SW 1271 (cell line): ENCODE measurements at places on chromosomes 3 and 15.
A peak's percentile ranks its signal among the peaks of the same experiment; 100 is the strongest.

- DNase-seq: peak; percentile 29
Observed at GRCh38 chr15:58332676-58333400, 99.0 kb upstream of the LIPC start.

GRCh38 chr3:58998476-58999117, 51.2 kb downstream of the CFAP20DC start:
- peak; percentile 65 for DNase-seq

GRCh38 chr3:58151637-58152036, 59.1 kb downstream of the DNASE1L3 start:
- DNase-seq: no peak

GRCh38 chr15:59148153-59148833, 43.3 kb downstream of the CCNB2 start:
- no peak for DNase-seq

DNA sequence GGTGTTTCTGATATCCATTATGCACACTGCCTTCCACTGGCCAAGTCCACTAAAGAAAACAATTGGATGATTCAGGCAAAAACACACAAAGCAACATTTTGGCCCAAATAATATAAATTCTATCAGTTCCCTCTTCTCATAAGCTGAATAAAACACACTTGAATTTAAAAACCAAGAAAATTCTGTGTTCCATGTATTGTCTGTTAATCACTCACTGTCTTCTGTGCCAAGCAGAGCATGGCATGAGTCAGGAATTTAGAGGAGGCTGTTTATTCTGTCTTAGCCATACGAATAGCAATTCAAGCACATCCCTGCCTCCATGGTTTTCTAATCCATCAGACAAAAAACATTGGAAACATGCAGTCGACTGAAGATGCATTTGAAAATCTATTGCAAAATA, 215.6 kb upstream of the UMPS start:
- no peak for DNase-seq

DNA sequence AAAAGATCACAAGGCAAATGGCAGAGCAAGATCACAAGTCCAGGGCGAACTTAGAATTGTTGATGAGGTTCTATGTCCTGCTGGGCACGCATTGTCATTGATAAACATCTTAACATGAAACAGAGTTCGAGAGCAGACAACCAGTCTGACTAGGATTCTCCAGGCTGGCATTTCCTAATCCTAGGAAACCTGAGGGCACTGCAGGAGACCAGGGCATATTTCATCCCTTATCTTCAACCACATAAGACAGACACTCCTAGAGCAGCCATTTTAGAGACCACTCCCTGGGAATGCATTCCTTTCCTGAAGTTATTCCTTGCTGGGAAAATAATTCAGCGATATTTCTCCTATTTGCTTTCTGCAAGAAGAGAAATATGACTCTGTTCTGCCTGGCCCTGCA, 1199.9 kb downstream of the SI start:
- no peak for DNase-seq

- DNase-seq: no peak
Observed at GRCh38 chr15:79811406-79812405, 85.1 kb downstream of the MTHFS start.

DNA sequence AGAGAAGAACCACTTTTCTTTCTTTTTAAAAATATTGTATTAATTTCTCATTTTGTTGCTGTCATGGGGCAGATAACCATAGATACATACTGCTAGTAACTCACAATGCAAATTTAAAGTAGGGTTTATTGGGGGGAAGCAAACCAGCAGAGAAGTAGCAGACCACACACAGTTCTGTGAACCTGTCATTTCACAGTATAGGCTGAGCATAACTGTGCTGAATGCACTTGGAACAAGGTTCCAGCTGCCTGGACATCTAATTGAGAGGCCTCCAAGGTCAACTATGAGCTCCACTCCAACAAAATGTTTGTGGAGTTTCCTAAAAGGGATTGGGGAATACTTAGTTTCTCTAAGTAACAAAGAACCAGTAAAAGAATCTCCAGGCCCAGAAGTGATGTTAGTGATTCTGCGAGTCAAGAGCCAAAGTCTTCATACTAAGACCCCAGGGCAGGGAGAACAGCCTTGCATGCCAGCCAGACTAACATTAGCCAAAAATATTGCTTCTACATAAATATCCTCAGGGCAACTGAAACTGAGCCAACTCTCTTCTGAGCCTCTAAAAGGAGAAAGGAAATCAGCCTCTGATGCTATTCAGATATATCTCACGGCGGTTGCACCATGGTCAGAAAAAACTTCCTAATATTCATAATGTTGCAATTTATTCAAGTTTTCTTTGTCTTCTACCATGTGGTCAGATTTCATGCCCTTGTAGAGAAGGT, 856.4 kb upstream of the ALCAM start:
- no peak for DNase-seq

GRCh38 chr3:105866656-105867653, 1.9 kb downstream of the CBLB start:
- DNase-seq: no peak

- no peak for DNase-seq
Observed at GRCh38 chr3:42277676-42278075, 11.7 kb upstream of the CCK start.

GRCh38 chr3:74003734-74004133, 379.0 kb upstream of the PDZRN3 start:
- no peak for DNase-seq

DNA sequence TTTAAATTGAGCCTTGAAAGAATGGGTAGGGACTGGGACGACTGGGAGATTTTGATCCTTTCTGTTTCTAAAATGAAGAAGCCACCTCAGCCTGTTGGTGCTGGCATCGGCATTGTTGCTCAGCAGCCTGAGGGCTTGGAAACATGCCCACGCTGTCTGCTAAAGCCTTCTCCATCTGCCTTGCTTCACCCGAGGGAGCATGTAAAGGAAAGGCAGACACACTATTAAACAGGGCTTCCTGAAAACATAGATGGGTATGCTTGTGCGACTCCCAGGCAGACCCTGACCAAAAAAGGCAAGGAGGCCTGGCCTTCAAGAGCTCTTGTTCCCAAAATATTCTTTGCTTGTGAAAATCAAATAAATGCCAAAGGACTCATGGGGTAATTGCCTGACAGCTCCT, 84.2 kb upstream of the SLC4A7 start:
- DNase-seq: no peak

DNA sequence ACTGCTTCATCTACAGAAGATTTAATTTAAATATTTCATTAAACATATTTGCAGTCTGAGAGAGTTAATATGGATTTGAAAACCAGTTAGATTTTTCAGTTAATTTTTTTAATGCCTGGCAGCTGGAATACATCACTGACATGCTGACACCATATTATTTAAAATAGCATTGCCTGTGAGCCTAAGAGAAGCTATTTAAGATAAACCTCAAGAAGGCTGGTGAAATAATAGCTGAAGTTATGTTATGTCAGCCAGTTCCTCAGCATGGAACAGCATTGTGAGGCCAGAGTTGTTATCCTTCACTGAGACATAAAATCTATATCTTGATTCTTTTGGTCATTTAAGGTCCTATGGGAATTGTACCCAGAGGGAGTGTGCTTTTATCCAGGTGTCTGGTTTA, 705.2 kb downstream of the NAALADL2 start:
- DNase-seq: no peak

GRCh38 chr15:61946778-61947177, 113.5 kb downstream of the VPS13C start:
- no peak for DNase-seq

- DNase-seq: no peak
Observed at GRCh38 chr3:52065264-52065756, 8.9 kb upstream of the DUSP7 start.

DNA sequence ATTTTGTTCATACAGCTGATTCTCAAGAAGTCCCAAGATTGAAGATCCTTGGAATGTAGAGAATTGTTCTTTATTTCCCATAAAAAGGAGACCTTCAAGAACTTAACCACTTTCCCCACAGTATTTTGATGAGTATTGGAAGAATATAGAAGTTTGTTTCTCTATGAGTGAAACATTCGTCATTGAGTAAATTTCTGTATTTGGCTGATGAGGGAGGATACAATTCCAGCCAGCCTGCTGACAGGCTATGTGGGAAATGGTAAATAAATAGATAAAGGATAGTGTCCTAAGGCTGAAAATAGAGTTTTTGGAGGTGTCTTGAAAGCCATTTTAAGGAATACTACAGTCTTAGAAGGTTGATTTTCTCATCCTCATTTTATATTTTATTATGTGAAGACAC, 1076.1 kb downstream of the ROBO2 start:
- no peak for DNase-seq

DNA sequence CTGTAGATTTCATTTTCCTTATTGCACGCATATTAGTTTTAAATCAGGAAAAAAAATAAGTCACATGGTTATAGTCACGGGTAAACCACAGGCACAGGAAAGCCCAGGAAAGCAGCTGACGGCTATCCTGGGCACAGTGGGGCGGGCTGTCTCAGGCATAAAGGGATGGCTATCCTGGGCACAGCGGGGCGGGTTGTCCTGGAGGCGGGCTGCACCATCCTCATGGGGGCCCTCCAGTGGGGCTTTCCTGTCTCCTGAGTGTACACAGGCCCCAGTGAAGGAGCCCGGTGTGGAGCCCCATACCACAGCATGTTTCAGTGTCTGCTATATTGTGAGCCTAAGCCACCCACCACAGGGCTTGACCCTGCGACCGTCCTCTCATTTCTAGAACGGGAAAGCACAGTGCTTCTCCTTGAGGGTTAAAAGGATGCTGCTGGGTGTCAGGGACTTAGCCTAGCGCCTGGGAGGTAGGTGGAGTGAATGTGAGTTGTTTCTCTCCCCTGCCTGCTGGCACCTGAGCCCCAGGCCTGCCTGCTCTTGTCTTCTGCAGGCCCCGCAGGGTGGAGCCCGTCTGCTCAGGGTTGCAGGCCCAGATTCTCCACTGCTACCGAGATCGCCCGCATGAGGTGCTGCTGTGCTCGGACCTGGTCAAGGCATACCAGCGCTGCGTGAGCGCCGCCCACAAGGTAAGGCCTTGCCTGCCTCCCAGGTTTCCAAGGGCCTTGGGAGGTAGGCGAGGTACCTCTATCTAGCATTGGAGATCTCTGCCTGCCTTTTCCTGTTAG, 25.9 kb upstream of the PLXNA1 start:
- no peak for DNase-seq

GRCh38 chr3:47867451-47868044, 64.6 kb downstream of the DHX30 start:
- no peak for DNase-seq

DNA sequence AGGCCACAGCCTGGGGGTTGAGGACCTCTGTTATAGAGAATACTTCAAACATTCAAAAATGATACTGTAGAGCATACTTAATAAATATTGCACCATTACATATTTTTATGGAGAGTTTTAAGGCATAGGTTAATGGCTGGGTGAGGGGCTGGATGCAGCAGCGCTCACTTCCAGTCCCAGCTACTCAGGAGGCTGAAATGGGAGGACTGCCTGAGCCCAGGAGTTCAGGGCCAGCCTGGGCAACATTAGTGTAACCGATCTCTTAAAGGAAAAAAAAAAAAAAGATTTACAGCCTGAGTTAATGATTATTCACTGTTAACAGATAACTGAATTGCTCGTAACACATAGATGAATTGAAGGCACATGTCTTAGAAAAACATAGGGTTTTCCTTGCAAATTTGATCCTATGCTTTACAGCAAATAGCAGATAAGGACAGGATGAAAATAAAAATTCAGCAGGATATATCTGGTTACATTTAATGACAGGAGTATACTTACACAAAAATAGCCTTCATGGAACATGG, 282.9 kb downstream of the TBC1D5 start:
- DNase-seq: no peak

DNA sequence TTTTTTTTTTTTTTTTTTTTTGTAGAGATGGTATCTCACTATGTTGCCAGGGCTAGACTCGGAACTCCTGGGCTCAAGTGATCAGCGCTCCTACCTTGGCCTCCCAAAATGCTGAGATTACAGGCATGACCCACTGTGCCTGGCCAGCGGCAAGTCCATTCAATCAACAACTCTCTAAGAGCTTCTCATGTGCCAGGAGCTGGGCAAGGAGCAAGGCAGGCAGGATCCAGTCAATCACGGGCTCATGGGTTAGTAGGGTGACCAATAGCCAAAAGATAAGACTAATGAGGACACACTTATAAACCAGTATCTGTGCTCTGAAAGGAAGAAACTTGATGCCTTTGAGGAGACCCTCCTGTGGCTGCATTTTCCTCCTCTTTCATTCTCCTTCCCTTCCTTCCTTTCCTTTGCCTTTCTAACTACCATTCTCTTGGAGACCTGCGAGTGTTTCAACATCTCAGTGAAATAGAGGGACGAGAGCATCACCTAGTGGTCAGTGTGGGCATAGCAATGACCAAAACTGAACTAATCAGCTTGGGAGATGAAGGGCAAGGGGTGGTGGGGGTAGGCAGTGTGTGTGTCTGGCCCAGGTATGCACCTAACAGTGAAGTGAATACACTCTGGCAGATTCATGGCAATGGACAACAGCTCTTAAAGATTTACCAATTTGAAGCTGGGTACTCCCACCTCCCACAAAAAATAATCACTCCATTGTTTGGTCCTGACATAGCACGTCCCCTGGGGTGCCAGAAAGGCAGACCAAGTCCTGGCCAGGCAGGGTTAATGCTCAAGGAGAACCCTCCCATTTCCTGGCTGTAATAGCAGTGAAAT, 6.3 kb downstream of the RPP25 start:
- DNase-seq: peak; percentile 55

DNA sequence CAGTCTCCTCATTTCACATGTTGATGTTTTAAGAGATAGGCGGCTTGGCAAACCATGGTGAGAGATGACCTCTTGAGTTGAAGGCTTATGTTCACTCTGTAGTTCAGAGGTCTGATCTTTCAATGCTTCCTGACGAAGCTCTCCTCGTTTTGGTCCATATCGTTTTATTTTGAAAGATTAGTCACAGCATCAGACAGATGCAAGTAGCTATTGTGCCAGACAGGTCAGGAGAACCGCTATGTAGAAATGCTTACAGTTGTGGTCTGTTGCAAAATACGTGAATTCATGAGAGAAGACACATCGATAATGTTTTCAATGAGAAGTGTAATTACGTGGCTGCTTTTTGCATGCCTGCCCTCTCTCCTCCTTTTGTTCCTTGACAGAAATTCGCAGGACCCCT, 47.5 kb downstream of the CHL1 start:
- no peak for DNase-seq

DNA sequence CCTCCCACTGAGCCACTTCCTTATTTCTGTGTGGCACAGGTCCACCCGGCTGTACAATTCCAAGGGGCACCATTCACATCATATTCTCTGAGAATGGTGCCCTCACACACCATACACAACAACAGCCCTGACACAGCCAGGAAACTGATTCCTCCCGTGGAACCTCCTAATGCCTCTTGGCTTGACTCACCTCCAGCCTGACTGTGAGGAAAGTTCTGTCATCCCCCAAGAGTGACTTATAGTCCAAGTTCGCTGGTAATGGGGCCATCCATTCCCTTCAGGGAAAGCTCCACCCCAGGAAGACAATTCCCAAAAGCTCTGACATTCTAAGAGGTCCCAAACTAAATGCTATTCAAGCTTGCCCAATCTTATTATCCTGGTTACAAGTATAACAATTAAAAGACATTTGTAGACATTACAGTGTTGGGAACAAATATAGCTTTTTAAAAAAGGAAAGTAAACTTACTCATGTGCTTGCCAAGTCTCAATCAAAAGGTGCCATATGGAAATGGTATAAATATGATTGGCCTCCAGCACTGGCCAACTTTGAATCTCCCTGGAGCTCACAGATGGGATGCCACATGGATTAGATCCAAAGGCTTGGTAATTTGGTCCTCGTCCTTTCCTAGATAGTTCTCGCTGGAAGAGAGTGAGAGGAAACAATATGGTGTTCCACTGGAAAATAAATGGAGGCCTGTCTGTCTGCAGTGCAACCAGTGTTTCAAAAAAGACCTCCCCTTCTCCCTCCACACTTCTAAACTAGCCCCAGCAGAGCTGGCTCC, 56.3 kb upstream of the PSMD6 start:
- no peak for DNase-seq
